Osteoblast (primary cell): ENCODE measurements at places on chromosomes 2 and 18.

DNA sequence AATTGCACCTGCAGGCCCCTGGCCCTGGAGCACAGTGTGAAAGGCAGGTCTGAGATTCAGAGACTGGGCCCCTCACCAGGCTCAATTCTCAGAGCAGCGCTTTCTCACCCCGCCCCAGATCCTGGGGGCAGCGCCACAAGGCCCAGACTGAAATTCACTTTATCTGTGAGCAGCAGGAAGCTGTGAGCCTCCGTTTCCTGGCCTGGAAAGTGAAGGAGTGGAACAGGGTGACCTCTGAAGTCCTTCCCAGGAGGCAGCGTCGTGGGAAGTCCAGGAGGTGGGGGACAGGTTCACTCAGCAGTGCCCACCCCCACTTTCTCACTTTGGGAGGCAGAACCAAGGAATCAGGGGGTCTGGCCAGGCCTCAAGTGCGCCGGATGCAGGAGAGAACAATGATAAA is 235.4 kb downstream of the NDUFA10 start:
- peak; percentile 17 for DNase-seq

DNA sequence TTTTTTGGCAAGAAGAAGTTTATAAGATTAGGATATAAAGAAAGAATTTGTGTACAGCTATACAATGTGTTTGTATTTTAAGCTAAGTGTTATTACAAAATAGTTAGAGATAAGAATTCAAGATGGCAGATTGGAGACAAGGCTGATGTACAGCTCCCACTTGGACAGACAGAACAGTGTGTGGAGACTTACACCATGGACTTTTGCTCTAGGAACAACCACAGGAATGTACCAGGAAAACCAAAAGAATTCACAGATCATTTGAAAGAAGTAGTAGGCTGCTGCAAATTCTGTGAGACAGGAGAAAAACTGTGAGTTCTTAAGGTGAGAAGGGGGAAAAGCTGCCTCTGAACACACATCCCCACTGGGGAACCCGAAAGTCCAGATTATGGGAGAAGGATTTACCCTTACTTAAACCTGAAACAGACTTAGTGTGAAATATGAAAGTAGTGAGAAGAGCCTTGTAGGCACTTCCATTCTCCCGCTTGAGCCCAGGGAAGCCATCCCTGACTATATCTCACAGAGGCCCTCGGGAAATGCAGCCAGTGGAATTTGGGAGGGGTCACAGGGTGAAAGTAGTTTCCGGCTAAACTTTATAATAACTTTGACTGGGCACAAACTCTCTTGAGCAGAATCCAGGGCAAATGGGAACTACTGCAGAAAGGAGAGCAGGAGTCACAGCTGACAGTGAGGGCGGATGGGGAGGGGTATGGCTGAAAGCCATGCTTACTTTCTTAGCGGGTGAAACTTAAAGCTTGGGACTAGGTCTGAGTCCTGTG is 11.6 kb upstream of the RPRD1A start:
- no peak for DNase-seq

DNA sequence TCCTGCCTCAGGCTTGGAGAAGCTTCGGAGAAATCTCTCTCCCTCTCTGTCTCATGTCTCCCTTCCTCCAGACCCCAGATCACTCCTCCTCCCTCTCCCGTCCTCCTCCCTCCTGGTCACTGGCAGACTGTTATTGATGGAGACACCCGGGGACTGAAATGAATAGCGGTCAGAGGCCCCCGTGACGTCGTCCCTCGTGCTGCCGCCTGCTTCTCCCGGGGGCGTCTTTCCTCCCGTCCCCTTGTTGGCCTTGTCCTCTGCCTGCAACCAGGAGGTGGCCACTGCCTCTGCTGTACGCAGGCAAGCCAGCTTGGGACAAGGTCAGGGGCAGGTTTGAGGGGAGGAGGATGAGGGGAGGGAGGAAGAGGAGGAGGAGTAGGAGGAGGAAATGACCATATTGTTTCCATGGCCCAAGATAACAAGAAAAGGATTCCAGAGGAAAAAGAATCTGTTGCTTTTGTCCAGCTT is 78.2 kb downstream of the CELF4 start:
- peak; percentile 65 for DNase-seq

DNA sequence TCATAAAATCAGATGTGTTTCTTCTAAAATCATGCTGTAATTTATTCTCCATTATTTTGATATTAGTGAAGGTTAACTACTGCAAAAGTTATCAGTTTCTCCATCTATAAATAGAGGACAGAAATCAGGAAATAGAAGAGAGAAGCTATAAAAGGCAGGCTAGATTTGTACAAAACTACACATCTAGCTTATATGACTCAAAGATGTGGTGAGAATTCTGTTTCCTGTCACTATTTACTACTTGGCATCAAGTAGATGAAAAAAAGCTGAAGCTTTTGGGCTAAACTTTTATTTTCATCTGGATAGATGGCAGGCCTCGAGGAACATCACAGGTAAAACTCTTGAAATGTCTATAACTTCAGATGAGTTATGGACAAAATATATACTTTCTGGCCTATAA is 49.8 kb upstream of the NAB1 start:
- DNase-seq, result no peak

DNA sequence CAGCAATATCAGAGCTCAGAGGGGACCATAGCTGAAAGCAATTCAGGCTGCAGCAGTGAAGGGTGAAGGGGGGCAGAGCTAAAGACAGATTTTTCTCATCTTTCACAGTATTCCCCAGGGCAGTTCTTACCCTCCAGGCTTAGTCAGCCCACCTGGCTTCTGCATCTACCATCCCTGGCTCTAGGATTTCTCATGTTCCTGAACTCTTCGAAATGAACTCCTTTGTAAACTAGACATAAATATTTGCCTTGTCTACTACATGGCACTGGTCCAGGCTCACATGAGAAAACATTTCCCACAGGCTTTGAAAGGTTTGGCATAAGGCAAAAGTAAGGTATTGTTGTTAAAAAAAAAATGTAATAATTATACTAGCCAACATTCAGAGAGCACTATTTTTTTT is 23.6 kb upstream of the NEB start:
- DNase-seq, result no peak

- no peak for DNase-seq
Measured at GRCh38 chr2:21461754-21462240, 338.0 kb downstream of the TDRD15 start.

- no peak for DNase-seq
Measured at GRCh38 chr2:40480596-40480995, 28.7 kb upstream of the SLC8A1 start.

DNA sequence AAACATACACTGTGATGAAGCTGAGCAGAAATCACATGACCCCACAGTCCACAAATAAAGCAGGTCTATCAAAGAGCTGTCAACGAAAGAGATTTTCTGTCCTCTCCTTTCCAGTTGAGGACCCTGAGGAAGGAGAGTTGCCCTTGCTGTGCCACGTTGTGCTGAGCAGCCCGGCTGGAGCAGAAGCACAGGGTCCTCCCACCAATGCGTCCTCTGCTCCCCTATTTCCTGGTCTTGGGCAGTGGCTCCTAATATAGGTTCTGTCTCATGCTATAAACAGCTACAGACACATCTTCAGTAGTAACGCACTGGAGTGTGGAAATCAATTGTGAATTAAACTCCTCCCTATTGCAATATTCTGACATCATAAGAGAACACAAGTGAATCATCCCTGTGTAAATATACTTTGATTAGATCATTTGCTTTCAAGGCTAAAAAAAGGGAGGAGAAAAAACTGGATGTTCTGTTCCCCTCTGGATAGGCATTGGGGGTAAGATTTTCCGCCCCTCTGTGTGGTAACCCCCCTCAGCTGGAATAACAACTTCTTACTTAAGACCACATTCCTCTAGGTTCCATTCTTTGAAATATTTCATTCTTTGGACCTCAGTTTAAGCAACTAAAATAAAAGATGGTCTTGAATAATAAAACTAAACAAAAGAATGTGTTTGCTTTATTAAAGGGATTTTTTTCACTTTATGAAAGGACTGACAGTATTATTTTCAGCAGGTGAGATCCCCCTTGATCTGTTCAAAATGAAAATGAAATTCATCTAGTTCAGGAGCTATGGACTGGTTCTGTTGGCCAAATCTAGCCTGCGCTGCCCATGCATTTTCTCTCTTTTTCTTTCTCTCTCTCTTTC is 8.3 kb upstream of the RHOB start:
- DNase-seq, result no peak

- DNase-seq, result peak; percentile 73
Measured at GRCh38 chr2:219576505-219577388, 4.6 kb downstream of the INHA start.

GRCh38 chr2:120209427-120210269 is 13.6 kb downstream of the TMEM185B start:
- DNase-seq, result peak; percentile 45

DNA sequence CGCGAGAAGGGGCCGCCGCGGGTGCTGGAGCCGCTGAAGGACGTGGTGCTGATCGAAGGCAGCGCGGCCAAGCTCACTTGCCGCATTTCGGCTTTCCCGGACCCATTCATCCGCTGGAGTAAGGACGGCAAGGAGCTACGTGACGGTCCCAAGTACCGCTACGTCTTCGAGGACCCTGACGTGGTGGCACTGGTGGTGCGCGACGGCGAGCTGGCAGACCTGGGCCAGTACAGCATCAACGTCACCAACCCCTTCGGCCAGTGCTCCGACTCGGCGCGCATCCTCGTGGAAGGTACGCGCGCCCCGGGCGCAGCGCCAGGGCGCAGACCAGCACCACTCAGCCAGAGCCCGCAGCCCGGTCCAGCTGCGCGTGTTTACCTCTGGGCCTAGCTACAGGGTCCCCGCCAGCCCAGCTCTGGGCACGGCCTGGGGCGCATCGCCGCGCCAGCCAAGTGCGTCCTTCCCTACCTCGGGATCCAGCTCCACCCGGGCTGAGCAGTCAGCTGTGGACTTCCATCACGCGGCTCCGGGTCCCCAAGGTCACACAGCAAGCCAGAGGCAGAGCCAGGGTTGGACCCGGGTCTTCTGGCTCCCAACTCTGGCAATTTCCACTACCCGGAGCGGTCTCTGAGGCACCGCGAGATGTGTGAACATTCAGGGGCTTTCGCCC is 1.7 kb upstream of the GMPPA start:
- DNase-seq, result no peak

DNA sequence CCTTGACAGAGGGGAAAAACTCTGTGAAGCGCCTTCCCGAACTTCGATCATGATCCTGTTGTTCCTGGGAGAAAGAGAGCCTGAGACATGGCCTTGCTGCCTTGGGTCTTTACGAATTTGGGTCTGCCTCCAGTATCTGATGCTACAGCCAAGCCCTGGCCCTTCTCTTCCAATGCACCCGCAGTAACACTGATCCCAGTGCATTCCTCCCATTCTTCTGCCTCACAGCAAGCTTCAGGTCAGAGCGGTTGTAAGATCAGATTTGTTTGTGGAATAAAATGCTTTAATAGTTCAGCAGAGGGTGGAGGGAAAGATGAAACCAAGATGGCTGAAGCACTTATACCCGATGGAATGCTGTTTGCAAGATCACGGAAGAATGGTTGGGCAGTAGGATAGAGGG is 196.7 kb upstream of the SIX2 start:
- no peak for DNase-seq

- no peak for DNase-seq
Measured at GRCh38 chr18:23530195-23530594, 26.9 kb downstream of the RMC1 start.

GRCh38 chr2:86229221-86229620 is 30.0 kb downstream of the MRPL35 start:
- no peak for DNase-seq

- peak; percentile 86 for DNase-seq
Measured at GRCh38 chr2:38122344-38122743, 46.4 kb upstream of the CYP1B1 start.

DNA sequence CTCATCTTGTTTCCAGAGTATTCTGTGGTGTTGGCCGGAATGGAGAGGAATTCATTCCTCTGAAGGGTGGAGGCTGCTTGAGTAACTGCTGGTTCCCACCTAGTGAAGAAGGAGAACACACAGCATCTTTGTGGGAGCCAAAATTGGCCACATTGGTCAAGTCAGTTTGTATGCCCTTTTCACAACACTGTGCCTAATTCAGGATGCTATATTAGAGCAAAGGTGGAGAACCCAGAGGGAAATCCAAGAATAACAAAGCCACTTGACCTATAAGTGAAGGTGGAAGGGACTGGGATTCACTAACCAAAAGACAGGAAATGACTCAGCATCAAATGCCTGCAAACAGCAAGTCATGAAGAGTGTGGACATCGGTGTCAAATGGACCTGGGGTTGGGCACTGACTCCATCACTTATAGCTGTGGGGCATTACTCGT is 27.3 kb upstream of the MLPH start:
- DNase-seq, result peak; percentile 73

GRCh38 chr2:7878786-7879482 is 802.9 kb upstream of the ID2 start:
- DNase-seq, result peak; percentile 71
